ENCODE measurements at places on chromosomes 5 and 9.

DNA sequence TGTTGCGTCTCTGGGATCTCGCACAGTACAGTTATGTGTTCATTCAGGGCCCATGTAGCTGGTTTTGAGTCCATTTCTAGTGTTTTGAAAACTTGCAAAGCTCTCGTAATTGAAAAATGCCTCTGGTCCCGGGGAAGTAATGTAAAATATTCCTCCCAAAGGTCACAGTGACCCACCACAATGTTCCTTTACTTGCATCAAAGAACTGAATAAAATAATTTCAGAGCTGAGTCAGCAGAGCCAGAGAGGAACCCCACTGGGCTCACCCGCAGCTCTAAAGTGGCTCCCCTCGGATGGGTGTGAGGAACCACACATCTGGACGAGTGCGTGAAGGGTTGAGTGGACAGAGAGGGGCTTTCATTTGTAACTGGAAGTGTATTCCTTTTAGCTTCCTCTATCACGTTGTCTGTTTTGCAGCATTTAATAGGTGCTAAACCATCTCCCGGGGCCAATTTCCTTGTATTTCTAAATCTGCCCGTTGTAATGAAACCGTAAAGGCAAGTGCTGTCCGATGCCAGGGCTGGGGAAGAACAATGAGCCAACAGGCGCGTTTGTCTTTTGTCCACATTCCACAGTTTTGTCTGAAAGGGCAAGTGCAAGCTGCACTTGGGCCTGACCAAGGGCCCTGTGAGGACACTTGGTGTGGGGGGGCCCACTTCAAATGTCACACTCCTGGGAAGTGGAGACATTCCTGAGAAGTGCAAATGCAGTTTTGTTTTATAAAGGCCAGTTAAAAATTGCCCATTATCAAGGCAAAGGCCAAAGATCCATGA, 29.9 kb downstream of the COL5A1 start:
- no peak for DNase-seq

- no peak for DNase-seq
These were observed 11.4 kb upstream of the MACIR start for GRCh38 chr5:103247118-103247517.

DNA sequence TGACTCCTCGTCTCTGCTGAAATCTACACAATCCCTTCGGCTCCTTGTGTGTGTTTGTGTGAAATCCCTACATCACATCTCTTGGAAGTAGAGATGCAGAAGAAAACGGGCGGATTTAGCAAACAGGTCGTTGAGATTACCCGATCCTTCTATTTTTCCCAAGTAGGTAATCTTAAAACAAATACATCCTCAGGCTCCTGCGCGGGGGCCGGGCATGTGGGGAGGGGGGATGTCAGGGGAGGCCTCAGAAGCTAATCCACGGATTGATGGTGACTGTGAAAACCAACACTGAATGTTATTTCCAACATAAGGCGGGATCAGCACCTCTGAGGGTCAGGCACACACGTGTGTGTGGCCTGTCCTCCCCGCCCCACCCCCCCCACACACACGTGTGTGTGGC, 137.8 kb downstream of the ROR2 start:
- DNase-seq: no peak

DNA sequence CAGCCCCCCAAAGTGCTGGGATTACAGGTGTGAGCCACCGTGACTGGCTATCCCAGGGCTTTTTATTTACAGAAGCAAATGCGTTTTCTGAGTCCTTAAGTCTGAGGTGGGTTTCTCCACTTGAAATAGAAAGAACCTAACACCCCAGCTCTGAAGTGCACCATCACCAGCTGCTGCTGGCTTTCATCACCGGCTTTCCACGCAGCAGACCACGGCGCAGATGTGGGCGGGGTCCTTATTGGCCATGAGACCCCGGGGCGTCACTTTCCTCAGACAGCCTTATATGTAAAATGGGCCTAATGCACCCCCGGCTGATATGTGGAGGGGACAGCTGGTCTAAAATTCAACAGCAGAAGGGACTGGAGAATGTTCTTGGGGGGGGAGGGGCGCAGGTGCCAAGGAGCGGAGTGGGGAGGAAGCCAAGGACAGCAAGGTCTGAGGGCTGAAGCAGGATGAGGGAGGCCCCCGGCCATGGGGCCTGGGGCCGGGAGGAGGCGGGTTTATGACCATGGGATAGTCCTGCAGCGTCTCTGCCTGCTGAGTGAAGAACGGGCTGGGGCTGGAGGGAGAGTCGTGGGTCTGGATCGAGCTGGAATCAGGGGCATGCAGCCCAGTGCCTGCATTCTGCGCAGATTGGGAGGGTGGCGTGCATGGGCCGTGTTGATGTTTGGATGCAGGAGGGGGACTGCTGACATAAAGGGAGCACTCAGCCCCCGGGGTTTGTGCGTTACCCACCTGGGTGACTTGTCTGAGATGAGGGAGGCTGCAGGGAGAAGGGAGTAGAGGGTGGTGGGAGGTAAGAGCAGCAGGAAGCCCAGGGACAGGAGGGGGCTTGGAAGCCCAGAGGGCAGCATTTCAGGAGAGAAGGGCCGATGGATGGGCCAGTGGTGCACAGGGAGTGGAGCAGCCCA, 30.2 kb downstream of the RASGEF1C start:
- no peak for DNase-seq

All from T-cell (primary cell).